ENCODE measurements at places on chromosomes 16 and 17.

GRCh38 chr17:64004218-64004770, 6.1 kb downstream of the PRR29 start:
- no peak for DNase-seq

- DNase-seq: no peak
Observed at GRCh38 chr17:59846394-59847165, 46.2 kb downstream of the TUBD1 start.

DNA sequence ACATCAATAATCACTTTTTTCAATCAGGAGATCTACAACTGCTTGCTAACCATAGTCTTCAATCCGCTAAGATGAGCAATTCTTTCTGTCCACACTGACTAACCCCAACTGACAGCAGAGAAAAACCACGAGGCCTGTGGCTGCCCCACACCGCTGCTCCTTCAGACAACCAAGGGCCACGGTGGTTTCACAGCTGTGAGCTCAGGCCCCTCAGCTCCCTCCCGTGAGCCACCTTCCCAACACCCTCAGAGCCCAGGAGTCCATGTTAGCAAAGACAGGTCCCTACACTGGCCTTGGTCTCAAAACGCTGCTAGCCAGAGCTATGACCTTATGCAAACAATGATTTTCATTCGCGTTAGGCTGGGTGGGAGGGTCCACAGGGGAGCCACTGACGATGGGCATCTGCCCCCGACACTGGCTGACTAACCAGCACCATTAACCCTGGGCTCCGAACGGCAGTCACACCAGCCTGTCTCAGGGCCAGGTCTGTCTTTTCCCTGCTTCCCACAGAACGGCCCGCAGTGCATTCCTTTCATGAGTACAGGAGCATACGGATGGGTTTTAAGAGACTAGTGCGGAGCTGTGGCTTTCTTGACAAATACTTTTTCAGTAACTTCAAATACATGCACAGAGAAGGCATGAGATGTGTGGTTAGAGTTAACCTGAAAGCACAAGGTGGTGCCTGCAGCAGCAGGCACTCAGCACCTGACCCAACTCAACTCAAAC, 67.3 kb downstream of the ANKRD11 start:
- DNase-seq: no peak

GRCh38 chr17:34219405-34219804, 35.7 kb upstream of the CCL2 start:
- no peak for DNase-seq

- DNase-seq: no peak
Observed at GRCh38 chr17:7217113-7217987, 2.3 kb downstream of the DLG4 start.

DNA sequence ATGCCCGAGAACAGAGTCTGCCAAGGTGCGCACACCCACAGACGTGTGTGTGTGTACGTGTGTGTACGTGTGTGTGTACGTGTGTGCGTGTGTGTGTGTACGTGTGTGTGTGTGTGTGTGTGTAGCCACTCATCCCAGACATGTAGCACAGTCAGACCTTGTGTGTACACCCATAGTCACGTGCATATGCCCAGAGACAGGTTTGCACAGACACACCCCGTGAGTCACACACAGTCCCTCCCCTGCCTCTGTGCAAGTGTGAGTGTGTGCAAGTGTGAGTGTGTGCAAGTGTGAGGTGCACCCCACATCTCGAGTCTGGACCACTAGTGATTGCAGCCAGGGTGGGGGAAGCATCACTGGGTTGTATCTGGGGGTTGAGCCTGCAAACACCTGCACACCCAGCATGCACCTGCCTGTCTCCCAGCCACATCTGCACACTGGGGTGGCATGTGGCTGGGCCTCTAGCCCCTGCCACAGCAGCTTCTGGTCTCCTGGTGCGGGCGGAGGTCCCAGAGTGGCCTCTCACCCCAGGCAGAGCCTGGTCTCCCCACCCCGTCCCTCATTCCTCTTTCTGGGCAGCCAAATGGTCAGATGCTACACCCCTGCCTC, 23.6 kb downstream of the BAHCC1 start:
- no peak for DNase-seq

DNA sequence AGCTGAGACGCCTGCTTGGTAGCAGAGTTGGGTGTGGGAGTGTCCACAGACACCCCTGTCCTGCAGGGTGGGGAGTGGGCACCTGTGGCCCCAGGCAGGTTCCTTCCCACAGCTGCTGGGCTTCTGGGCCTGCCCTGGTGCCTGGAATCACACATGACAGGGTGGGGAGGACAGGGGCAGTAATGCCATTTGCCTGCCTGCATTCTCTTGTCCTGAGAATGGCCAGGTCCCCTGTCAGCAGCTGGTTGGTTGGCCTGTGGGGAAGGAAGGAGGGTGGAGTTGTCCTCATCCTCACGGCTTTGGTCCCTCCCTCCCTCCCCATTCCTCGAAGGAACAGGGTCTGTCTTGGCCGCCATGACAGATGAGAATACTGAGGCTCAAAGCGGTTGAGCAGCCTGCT, 5.2 kb downstream of the PRSS53 start:
- no peak for DNase-seq

DNA sequence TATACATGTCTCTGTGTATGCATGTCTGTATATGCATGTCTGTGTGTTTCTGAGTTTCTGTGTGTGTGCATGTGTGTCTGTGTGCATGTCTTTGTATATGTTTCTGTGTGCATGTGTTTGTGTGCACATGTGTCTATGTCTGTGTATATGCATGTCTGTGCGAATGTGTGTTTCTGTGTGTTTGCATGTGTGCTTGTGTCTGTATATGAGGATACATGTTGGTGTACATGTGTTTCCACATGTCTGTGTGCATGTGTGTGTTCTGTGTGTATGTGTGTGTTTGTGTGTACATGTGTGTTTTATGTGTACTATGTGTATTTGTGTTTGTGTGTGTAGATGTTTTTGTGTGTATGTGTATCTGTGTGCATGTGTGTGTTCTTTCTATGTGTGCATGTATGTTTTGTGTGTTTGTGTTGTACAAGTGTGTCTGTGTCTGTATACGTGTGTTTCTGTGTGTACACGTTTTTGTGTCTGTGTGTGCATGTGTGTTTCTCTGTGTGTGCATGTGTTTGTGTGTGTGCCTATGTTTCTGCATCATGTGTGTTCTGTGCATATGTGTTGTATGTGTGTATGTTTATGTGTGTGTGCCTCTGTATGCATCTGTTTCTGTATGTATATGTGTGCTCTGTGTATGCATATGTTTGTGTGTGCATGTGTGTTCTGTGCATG, 8.9 kb upstream of the RAB37 start:
- DNase-seq: no peak

DNA sequence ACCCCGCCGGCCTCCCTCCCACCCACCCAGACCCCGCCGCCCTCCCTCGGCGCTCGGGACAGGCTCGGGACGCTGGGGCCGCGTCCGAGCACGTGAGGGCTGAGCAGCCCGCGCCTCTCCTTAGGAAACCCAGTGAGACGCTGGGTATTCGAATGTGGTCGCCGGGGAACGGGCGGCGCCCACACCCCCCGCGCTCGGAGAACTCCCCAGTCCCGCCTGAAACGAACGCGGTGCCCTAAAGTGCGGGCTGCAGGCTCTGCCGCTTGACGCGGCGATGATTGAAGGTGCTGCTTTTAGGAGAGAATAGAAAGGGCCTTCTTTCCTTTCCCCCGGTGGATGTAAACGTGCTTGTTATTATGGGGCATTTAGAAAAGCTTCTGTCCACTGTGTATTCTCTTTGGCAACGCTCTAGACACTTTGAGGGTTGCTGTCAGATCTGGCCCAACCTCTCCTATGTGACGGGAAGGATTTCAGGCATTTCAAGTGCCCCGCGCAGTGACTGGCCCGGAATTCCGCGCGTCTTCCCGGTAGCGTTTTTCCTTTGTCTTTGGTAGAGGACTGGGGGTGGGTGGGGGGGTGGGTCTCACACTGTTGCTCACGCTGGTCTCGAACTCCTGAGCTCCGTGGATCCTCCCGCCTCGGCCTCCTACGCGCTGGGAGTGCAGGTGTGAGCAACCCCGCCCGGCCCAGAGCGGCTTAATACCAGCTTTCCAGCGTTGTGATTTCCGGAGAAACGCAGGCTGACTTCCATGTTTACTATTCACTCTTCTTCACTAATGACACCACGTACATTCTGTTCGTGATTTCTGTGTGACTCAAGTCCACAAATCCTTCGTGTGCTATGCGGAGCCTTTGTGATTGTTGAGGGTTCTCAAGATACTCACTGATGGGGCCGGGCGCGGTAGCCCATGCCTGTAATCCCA, 21.8 kb upstream of the FOXK2 start:
- no peak for DNase-seq

- DNase-seq: no peak
Observed at GRCh38 chr17:45155483-45155882, 6.2 kb upstream of the HEXIM2 start.
